ENCODE measurements at places on chromosomes 3 and 15. TPM values are rescaled to one million over a fixed set of nuclear protein-coding genes. Genes with fewer than 3 reads are reported as not detected.

GPR156 gene
- total RNA-seq, result under 0.01 TPM

ESYT3 gene
- total RNA-seq, result not detected

EPHA3 gene
- total RNA-seq, result under 0.01 TPM

PIERCE2 gene
- total RNA-seq, result 0.76 TPM

AHSG gene
- total RNA-seq, result 0.09 TPM

KLHL40 gene
- total RNA-seq, result not detected

UBA5 gene
- total RNA-seq, result 20.8 TPM

PAK6 gene
- total RNA-seq, result not detected

GOLGA8A gene
- 7.3 TPM for total RNA-seq

EFCC1 gene
- 5.2 TPM for total RNA-seq

SUCLG2 gene
- 37.4 TPM for total RNA-seq

AMT gene
- total RNA-seq, result 0.09 TPM

NLGN1 gene
- total RNA-seq, result under 0.01 TPM

NME9 gene
- total RNA-seq, result not detected

STAC gene
- total RNA-seq, result 0.52 TPM

DLL4 gene
- 99.3 TPM for total RNA-seq

GABRB3 gene
- total RNA-seq, result under 0.01 TPM

ERC2 gene
- total RNA-seq, result 0.33 TPM

MOBP gene
- not detected for total RNA-seq

GCHFR gene
- total RNA-seq, result 4.3 TPM

ATP13A4 gene
- 0.09 TPM for total RNA-seq

All from dermis lymphatic vessel endothelial cell (primary cell).